ENCODE measurements at places on chromosomes 2 and 18. TPM values are rescaled to one million over a fixed set of nuclear protein-coding genes. Genes with fewer than 3 reads are reported as not detected.
A peak's percentile ranks its signal among the peaks of the same experiment; 100 is the strongest.

The LRRTM4 gene
- 0.55 TPM for total RNA-seq

The MYO7B gene
- 0.44 TPM for total RNA-seq

GRCh38 chr18:61998957-61999356 lies 106.2 kb upstream of the RNF152 start:
- no peak overlapping the region for H3K27ac ChIP-seq
- DNase-seq: no peak
- H3K4me1 ChIP-seq: peaks cover 2% of the 10 kb centered on the region

GRCh38 chr2:71834796-71835195 lies 312.9 kb downstream of the CYP26B1 start:
- H3K4me1 ChIP-seq: peaks cover 36% of the 10 kb centered on the region
- no peaks in the 10 kb centered on the region for H3K36me3 ChIP-seq
- no peak overlapping the region for H3K27ac ChIP-seq
- no peaks in the 10 kb centered on the region for H3K27me3 ChIP-seq
- no peak for DNase-seq

DNA sequence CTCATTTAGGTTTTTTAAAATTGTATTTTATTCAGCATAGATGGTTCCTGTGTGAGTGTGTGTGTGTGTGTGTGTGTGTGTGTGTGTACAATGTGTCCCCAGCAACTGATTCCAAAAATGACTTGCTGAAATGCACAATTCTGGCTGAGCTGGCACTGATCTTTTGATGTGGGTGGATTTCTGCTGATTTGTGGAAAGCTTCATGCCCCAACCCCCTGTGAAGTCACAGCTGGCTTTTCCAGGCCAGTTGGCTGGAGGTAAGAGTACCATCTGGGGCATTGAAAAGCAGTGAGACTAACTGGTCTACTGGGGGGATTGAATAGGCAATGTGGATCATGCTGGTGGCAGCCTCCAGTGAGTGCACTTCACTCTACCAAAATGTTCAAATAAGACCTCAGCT lies 187.2 kb downstream of the LRRTM1 start:
- no peaks in the 10 kb centered on the region for H3K4me1 ChIP-seq
- H3K27ac ChIP-seq: no peak overlapping the region
- peaks cover 22% of the 10 kb centered on the region for H3K27me3 ChIP-seq
- no peak for DNase-seq

DNA sequence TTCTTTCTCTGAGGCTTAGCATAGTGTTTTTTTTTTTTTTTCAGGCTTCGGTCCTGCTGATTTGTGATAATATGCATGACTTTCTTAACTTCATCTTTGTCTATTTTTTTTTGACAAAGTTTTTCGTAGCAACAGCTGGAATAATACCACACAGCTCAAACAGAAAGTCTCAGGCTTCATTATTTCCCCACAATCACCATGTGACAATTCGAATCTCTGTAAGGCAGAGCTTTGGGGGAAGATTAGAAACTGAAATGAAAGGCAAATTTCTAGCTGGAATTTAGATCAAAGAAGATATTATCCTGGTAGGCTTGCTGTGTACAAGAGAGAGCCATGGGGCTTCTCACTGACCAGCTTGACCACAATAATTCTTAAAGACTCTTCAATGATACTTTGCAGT lies 12.2 kb upstream of the CD28 start:
- H3K36me3 ChIP-seq: no peaks in the 10 kb centered on the region
- DNase-seq: no peak
- H3K27me3 ChIP-seq: no peaks in the 10 kb centered on the region
- no peak overlapping the region for H3K4me3 ChIP-seq
- H3K27ac ChIP-seq: peak overlapping the region; percentile 90

DNA sequence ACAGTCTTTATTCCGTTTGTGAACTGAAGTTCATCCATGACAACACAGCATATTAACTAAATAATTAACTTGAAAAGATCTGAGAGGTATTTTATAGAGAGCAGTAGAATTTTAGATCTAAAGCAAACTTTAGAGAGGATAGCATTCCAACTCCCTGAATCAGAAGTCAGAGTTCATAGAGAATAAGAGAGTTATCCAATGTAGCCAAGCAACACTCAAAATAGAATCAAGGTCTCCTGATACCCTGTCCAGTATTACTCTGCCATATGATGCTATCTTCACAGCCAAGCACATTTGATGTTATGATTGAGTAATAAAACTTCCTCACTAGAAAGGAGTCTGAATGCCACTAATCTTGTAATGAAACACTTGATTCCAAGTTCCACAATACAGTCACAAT lies 55.5 kb downstream of the RIT2 start:
- H3K27ac ChIP-seq: no peak overlapping the region
- H3K27me3 ChIP-seq: no peaks in the 10 kb centered on the region
- no peak overlapping the region for H3K4me3 ChIP-seq
- no peaks in the 10 kb centered on the region for H3K36me3 ChIP-seq
- H3K4me1 ChIP-seq: no peaks in the 10 kb centered on the region

GRCh38 chr2:18362696-18363095 lies 197.8 kb downstream of the RDH14 start:
- no peak overlapping the region for H3K27ac ChIP-seq
- no peaks in the 10 kb centered on the region for H3K36me3 ChIP-seq
- no peak overlapping the region for H3K4me3 ChIP-seq
- H3K4me1 ChIP-seq: no peaks in the 10 kb centered on the region

GRCh38 chr2:68553098-68553497 lies 85.7 kb downstream of the APLF start:
- no peaks in the 10 kb centered on the region for H3K4me1 ChIP-seq
- H3K36me3 ChIP-seq: no peaks in the 10 kb centered on the region
- H3K4me3 ChIP-seq: no peak overlapping the region
- no peak overlapping the region for H3K27ac ChIP-seq

- H3K4me1 ChIP-seq: peaks cover 8% of the 10 kb centered on the region
- H3K36me3 ChIP-seq: no peaks in the 10 kb centered on the region
- H3K27ac ChIP-seq: no peak overlapping the region
- no peak overlapping the region for H3K4me3 ChIP-seq
- DNase-seq: no peak
Measured at GRCh38 chr2:72661985-72662384, 163.8 kb downstream of the EXOC6B start.

- H3K4me1 ChIP-seq: peaks cover 21% of the 10 kb centered on the region
- no peak overlapping the region for H3K4me3 ChIP-seq
- DNase-seq: no peak
- H3K27ac ChIP-seq: no peak overlapping the region
Measured at GRCh38 chr2:42087137-42087856, 39.5 kb downstream of the PKDCC start.

- DNase-seq: no peak
- H3K27me3 ChIP-seq: peaks cover 17% of the 10 kb centered on the region
- H3K4me3 ChIP-seq: no peak overlapping the region
- H3K27ac ChIP-seq: no peak overlapping the region
- H3K36me3 ChIP-seq: no peaks in the 10 kb centered on the region
Measured at GRCh38 chr2:69366-70344, 23.4 kb upstream of the FAM110C start.
